Activated CD4-positive, alpha-beta T cell treated with anti-CD3 and anti-CD28 coated beads, Interleukin-2, amount 50 U/mL, for 16 hours (primary cell): ENCODE measurements at places on chromosomes 16 and 17.

- no peak for DNase-seq
Measured at GRCh38 chr17:48174833-48175523, 67.4 kb downstream of the SNX11 start.

DNA sequence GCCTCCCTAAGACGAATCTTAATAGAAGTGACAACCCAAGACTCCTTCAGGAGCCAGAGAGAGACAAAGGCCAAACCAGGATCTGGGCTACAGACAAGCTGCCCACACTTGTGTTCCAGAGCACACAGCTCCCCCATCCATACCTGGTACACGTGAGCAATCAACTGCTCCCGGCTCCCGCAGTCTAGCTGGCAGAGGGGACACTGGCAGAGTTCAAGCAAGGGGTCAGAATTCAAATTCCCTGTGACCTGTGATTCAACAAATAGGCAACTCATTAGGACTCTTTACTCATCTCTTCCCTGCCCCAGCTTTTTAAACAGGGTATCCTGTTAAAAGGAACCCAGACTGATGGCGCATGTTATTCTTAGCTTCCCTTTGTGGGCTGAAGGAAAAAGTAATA, 18.2 kb downstream of the ATXN1L start:
- DNase-seq, result no peak

DNA sequence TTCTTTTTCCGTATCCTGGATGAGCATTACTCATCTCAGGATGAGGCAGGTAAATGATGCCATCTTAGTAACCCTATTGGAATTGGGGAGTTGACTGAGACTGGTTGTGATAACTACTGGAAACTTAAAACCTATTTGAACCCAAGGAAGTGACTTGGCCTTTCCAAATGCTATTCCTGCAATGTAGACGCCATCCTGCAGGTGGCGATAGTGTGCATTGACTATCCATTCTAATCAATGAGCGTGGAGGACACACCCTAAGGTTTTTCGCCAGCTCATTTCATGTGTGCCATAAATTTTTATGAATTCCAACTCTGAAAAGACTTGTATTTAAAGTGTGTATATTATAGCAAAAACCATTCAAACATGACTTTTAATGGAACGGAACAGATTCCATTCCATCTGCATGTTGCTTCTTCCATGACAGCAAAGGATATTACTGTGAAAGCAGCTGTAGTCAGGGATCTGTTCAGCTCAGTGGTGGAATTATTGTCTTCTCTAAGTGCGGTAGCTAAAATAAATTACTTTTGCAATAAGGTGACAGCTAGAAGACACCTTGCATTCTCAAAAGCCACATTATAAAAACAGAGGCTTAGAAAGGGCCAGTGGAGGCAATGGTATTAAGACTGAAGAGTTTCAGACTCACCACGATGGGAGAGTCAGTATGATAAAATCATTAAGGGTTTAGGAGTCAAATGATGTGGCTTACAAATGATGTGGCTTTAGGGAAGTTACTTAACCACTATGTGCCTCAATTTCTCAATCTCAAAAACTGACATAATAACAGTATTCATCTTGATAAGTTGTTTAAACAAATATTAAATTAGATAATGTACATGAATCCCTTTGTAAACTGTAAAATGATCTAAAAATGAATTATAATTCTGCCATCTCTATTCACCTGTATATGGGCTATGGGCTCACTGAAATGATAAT, 55.5 kb downstream of the SYT17 start:
- peak; percentile 51 for DNase-seq

- DNase-seq, result no peak
Measured at GRCh38 chr16:57406881-57407280, 2.3 kb downstream of the CCL17 start.

DNA sequence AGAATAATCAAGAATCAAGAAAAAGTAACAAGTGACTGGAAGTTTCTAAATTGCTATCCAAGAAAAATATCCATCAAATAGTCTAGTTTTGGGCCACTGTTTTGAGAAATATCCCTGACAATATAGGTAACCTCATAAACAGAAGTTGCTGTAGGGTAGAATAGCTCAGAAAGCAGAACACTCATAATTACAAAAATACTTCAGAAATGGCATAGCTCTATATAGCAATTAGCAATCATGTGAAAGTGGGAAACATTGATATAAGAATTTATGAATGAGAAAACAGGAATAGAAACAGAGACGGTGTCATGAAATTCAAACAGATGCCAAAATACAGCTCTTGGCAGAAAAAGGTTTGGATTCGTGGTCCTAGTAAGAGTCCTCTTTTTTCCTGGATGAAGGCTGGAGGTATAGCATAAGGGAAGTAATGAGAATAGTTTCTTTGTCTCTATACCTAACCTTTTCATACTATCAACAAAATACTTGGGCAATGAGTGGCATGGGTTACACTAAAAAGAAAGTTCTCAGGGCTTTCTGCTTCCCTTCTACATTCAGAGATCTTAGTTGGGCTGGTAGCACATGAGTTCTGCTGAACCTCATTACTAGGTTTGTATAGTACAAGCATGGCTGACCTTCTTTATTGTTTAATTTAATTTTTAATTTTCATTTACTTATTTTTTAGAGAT, 33.5 kb downstream of the SPAG9 start:
- no peak for DNase-seq

- DNase-seq, result no peak
Measured at GRCh38 chr16:85363881-85364280, 249.2 kb upstream of the GSE1 start.

- DNase-seq, result no peak
Measured at GRCh38 chr17:17754719-17755686, 73.7 kb downstream of the RAI1 start.

DNA sequence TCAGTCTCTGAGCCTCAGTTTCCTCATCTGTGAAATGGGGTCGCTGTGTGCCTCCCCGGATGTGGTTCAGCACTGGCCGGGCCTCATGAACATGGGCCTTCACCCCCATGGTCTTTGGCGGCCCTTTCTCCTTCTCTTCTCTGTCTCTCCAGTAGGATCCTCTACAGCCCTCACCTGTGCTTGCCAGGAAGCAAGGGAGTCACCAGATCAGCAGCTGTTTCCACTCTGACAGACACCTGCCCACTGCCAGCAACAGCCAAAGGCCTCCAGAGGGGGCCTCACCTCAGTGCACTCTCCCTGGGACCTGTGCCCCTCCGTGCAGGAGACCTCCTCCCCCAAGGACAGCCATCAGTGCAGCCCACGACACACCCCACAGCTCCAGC, 89.4 kb downstream of the C16orf78 start:
- DNase-seq, result no peak

DNA sequence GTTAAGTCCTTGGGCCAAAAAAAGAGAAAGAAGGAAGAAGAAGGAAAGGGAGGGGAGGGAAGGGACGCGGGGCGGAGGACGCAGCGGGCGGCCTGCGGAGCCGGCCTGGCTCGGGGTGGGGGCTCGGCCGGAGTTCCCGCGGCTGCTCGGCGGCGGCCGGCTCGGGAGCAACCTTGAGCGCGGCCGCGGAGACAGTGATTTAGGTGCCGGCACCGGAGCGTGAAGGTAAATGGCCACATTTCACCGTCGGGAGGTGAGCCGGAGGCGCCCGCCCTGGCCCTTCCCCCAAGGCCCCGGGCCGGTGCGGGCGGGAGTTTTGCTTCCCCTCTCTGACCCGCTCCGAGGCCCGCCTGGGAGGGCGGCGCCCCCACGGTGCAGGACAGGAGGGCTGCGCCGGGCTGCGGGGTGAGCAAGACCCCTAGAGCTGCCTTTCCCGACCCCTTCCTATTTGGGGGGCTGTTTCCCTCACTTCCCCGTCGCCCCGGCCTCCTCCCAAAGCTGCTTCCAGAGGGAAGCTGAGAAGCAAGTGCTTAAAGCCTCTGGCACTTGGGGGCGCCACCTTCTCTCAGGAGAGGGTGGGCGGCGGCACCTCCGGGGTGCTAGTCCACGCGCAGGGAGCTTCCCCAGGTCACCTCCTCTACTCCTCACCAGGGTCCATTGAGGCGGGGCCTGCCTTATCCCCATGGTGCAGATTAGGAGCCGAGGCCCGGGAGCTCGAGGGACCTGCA, 56.5 kb downstream of the MRM1 start:
- DNase-seq, result no peak

GRCh38 chr17:28733346-28733745, 4.8 kb downstream of the NEK8 start:
- DNase-seq, result no peak
